ENCODE measurements at places on chromosomes 16 and 17.

GRCh38 chr16:85347213-85347591, 234.9 kb upstream of the CIBAR2 start:
- no peak for DNase-seq

GRCh38 chr17:29844339-29845048, 85.5 kb downstream of the SSH2 start:
- DNase-seq = no peak

- DNase-seq = no peak
These were observed 31.0 kb downstream of the HEATR3 start for GRCh38 chr16:50096791-50097190.

- DNase-seq = no peak
These were observed 42.5 kb upstream of the BCO1 start for GRCh38 chr16:81195885-81196534.

GRCh38 chr17:58270476-58271215, 10.1 kb downstream of the MPO start:
- DNase-seq = no peak

- no peak for DNase-seq
These were observed 314 bp upstream of the ITGA2B start for GRCh38 chr17:44389723-44390202.

- DNase-seq = no peak
These were observed 30.1 kb downstream of the SNX29 start for GRCh38 chr16:12006637-12007036.

GRCh38 chr17:66963521-66963908, 992 bp upstream of the CACNG4 start:
- no peak for DNase-seq

DNA sequence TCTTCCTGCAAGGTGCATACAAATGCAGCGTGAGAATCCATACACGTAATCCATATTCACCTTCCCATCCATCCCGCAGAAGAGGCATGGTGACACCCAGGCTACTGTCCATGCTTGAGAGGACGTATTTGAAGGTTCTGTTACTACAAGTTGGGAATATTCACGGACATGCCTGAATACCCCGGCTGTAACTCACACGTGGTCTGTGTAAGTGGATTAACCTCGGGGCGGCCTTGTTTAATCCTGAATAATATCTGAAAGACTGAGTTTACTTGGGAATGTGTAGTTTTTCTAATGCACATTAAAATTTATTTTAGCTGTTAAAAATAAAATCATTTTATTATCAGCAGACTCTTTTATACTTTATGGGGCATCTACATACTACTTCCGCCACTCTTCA, 13.1 kb downstream of the CPSF4L start:
- DNase-seq = no peak

DNA sequence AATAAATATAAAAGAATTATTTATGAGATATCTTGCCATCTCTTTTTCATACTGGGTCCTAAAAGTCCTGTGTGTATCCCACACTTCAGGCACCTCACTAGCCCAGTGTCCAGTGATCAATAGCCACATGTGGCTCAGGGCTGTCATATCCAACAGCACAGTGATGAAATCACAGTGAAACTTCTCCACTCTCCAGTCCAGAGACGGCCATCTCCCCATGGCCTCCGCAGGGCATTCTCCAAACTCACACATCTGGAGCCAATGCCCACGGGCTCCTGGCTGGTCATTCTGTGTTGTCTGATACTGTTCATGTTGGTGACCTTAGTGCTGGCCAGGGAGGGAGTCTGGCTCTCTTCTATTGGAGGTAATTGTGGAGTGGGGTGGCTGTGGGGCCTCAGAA, 125.2 kb upstream of the SDK2 start:
- DNase-seq = no peak

- DNase-seq = no peak
These were observed 873 bp upstream of the RPS2 start for GRCh38 chr16:1965396-1966001.

DNA sequence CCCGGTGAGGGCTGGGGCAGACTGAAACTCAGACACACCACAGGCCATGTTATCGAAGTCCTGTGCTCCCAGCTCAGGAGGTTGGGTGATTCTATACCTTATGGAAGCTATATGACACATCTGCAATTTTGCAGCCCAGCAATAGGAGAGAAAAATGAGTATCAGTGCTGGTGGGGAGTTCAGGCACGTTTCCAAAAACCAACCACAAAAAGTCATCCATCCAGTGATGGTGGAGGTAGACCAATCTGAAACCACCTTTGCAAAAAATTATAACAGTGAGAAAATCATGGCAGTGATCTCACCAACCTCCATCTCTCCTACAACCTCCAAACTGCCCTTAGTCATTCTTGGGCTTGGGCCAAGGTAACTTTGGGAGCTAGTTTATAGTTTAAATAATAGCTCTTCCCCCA, 327.9 kb downstream of the SLC39A11 start:
- no peak for DNase-seq

GRCh38 chr16:29857133-29857760, 5.8 kb downstream of the CDIPT start:
- peak; percentile 11 for DNase-seq

- no peak for DNase-seq
These were observed 4.7 kb upstream of the TBX21 start for GRCh38 chr17:47728214-47728877.

- DNase-seq = peak; percentile 92
These were observed 150.8 kb downstream of the C16orf78 start for GRCh38 chr16:49524216-49524946.

- no peak for DNase-seq
These were observed 20.0 kb downstream of the ARHGAP23 start for GRCh38 chr17:38448208-38448771.

GRCh38 chr17:81242421-81243332, 3.6 kb downstream of the NDUFAF8 start:
- no peak for DNase-seq

DNA sequence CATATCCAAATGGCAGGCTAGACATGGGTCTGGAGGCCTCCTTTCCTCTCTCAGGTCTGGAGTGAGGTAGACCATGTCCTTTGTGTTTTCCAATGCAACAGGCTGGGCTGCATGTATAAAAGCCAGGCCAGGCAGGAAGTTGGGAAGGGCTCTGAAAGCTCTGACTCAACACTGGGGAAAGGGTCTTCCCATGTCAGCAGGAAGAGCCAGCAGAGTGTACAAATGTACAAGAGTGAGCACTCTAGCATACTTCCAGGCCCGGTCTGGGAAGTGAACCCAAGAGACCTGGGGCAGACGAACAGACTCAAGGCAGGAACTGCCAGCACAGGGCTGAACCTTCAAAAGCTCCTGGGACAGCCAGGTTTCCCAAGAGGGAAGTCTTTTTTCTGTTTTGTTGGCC, 7.0 kb downstream of the ATPAF2 start:
- no peak for DNase-seq

DNA sequence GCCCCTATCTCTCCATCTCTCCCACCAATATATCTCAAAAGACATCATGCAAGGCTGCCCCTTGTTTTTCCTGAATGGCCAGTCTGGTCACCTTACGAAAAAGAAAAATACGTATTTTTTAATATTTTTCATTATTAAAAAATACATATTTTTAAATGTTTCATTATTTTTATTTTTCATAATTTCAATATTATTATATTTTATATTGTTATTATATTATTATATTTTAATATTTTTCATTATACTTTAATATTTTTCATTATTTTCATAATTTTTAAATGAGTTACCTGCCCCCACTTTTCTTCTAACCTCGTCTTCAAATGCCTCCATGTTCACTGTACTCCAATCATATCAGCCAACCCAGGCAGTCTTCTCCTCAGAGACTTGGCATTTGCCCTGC, 116.0 kb upstream of the ERCC4 start:
- DNase-seq = no peak

DNA sequence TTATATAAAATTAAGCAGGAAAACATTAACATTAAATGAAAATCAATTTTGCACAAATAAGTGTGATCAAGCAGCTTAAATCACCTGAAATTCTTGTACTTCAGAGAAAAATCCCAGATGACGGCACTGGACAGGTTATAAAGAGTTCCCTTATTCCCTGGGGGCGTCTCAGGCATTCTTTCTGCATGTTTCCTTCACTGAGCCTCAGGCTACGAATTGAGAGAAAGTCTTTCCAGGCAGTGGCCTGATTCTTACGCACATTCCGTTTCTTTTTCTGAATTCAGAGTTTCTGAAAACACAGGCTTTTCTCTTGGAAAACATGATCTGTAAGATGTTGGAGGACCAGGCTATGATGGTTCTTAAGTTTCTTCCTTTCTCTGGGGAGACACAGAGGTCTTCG, 22.1 kb upstream of the PITPNM3 start:
- DNase-seq = no peak

DNA sequence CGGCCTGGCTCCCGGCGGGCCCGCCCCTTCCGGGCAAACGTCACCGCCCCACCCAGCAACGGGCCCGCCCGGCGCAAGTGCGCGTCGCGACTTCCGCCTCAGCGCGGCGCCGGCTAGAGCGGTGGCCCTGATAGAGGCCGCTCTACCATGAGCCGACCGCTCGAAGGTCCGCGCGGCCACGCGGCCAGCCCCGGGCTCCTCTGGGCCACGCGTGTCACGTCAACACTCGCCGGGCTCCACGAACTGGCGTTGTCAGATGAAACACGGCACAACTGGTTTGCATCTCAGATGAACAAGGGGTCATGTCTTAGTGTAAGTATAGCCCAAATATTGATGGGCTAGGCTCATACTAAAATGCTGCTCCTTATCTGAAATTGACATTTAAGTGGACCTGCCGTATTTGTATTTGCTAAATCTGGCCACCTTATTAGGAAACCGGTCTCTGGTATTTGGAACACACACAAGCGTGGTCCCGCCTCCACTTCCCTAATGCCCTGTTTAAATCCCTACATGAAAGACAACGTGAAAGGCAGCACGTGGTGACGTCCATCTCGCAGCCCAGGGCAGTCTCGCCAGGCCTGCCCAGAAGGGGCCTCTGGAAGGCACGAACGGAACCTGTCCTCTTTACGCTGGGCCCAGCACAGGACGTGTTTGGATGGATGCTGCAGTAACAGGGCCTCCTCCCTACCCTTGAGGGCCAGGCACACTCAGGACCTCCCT, at the start of gene ZNF598:
Gene ZNF598, minus strand, starts transcription at position 31 of the 720 bp plus-strand sequence.
- DNase-seq = peak; percentile 27

- no peak for DNase-seq
These were observed 1384.9 kb downstream of the CDH8 start for GRCh38 chr16:60651346-60651745.

DNA sequence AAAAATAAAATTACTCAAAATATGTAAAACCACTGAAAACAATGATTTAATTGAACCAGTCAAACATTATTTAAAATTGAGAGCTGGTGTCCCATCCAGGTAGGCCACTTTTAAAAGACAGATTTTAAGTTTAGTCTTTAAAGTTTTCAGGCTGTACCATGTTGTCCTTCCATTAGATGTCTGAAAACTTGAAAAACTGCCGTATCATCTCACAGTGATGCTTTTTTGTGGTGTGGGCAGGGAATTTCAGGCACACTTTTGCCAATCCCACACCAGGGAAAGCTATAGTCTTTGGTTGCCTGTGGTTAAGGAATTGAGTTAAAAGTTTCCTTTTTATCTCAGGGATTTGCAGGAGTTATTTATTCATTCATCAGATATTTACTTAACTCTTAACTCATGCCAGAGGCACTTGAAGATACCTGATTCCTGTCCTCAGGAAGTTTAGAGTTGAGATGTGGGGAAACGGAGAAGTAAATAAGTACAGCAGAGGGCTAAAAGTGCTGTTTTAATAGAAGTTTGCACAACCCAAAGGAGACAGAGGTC, 3.2 kb downstream of the SNTB2 start:
- DNase-seq = no peak

- DNase-seq = no peak
These were observed 31.0 kb downstream of the SCNN1B start for GRCh38 chr16:23333034-23333579.

- DNase-seq = no peak
These were observed 10.5 kb upstream of the ANKFN1 start for GRCh38 chr17:56142781-56143180.

DNA sequence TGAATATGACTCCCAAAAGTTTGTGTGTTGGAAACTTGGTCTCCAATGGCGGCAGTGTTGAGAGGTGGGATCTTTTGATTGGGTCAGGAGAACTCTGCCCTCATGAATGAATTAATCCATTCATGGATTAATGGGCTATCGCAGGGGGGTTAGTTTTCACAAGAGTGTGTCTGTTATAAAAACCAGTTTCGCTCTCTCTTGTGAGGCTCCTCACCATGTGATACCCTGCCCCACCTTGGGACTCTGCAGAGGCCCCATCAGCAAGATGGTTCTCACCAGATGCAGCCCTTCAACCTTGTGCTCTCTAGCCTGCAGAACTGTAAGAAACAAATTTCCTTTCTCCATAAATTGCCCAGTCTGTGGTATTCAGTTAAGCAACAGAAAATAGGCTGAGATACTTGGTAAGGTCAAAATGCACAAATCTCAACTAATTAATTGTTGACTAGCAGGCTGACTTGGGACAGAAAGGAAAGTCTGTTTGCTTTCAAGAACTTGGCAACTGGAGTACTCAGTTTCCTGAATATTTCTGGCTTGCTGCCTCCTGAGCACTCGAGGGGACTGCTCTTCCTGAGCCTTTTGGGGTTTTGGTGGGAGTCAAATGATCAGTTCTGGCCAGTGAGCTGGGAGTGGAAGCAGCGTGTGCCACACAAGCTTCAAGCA, 13.8 kb upstream of the CCL17 start:
- no peak for DNase-seq

- DNase-seq = no peak
These were observed 860 bp upstream of the DCAF7 start for GRCh38 chr17:63549289-63549945.

GRCh38 chr17:10275418-10275817, 77.0 kb upstream of the GAS7 start:
- DNase-seq = no peak

GRCh38 chr17:78645421-78646295, 68.5 kb upstream of the DNAH17 start:
- no peak for DNase-seq

DNA sequence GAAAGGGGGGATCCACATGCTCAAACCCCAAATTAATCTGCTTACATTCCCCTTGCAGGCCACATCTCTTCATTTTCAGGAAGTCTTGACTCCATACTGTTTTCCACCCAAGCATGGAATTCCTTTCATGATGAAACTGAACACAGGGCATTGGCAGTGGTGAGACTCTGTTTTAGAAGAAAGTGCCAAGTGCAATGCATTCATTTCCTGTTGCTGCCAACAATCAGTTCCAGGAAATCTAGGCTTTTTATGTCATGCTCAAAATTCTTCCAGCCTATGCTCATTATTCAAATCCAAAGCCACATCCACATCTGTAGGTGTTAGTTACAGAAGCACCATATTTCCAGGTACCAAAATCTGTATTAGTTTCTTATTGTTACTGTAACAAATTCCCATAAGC, 4.1 kb downstream of the CCL2 start:
- DNase-seq = no peak
